ENCODE measurements at places on chromosomes 11 and 22.

- no peak for DNase-seq
These were observed 117.3 kb downstream of the PLEKHA7 start for GRCh38 chr11:16896729-16897469.

DNA sequence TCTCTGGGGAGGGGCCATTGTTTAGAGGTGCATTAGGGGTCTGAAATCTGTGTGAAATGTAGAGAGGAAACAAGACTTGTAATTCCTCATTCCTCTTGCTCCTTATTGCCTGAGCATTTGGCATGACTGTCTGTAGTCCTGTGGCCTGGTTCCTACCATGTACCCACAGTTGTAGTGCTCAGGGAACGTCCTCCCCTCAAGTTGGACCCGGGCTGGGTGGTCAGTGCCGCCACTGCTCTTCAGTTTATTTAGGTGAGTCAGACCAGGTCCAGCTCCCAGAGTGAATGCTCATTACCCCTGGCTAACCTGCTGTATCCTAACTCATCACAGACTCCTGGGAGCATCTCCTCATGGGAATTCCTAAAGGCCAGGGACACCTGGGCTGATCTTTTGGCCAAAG, 139.8 kb downstream of the GRIK4 start:
- DNase-seq: no peak

DNA sequence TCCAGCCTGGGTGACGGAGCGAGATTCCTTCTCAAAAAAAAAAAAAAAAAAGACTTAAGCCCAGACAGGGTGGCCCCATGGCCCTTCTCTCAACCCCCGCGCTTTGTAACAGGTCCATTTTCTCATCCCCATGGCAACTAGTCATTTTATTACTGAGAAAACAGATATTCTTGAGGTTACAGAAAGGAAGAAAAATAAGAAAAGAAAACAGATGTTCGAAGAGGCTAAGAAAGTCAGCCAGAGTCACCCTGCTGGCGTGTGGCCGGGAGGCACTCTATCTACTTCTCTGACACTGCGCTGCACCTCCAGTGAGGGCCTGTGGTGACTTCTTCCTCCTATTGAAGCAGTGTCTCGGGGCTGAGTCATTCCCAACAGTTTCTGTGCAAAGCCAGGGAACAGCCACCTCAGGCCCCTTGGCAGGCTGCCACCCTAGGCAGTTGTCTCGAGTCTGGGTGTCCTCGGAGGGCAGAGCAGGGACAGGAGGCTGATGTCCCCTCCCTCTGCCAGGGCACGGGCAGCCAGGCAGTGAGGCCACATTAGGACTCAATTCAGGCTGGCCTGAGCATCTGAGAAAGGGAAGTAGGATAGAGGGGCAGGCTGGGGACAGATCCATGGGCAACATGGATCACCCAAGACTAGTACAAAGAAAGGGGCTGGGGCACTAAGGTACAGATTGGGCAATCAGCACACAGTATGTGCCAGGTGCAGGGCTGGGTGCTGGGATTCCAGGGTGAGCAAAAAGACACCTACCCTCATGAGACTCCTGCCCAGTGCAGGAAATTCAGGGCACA, 16.4 kb upstream of the SYVN1 start:
- peak; percentile 83 for DNase-seq

DNA sequence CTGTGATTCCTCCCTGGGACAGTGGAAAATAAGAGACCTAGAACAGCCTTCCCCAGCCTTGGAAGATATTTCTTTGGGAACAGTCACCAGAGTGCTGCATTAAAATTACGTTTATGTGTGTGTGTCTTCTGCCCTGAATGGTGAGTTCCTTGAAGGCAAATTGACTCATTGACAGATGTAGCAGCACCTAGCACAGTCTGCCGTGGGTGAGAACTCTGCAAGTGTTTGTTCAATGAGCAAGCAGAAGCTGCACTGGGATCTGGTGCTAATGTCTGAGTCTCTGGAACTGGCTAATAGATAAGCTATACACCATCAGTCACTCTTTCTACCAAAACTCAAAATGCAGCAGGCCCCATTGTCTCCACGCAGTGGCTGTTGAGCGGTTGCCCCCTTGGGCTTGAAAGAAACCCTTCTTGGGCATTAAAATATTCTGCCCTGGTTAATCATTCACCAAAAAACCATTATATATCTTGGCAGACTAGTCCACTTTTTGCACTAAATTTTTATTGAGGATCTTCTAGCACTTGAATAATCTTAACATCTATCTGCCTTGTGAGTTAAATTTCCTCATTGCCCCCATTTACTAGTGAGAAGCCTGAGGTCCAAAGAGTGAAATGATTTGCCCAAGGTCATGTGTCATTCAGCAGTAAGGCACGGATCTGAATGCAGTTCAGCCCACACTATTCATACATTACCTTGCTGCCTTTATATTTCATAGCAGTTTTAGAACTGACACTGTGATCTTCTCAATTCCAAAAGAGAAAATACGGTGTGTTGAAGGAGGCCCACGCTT, 87.8 kb upstream of the GALNT18 start:
- no peak for DNase-seq

- DNase-seq: no peak
These were observed 6.0 kb downstream of the TBCEL start for GRCh38 chr11:121029813-121030445.

All from femur (tissue), 1 donor.